ENCODE measurements at places on chromosomes 3 and 15.
A peak's percentile ranks its signal among the peaks of the same experiment; 100 is the strongest.

DNA sequence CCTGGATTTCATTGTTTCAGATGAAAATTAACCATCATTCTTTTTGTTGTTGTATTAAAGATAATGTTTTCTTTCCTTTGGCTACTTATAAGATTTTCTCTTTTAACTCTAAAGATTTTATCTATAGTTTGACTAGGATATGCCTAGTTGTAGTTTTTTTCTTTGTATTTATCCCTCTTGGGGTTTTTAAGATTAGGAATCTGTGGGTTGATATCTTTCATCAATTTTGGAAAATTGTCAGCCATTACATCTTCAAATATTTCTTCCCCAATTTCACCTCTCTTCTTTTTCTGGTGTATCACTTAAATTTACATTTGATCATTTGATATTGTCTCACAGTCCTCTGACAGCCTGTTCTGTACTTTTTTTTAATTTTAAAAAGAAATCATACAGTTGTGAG, 32.5 kb upstream of the LIMD1 start:
- DNase-seq = no peak

DNA sequence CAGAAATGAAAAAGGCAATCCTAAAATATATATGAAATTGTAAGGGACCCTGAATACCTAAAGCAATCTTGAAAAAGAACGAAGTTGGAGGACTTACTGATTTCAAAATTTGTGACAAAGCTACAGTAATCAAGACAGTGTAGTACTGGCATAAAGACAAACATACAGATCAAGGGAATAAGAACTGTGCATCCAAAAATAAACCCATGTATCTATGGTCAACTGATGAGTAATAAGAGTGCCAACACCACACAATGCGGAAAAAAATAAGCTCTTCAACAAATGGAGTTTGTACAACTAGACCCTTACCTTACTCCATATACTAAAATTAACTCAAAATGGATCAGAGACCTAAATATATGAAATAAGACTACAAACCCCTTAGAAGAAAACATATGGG, 29.6 kb downstream of the GSK3B start:
- DNase-seq = no peak

- DNase-seq = no peak
Observed at GRCh38 chr3:179056326-179056725, 15.3 kb downstream of the ZMAT3 start.

DNA sequence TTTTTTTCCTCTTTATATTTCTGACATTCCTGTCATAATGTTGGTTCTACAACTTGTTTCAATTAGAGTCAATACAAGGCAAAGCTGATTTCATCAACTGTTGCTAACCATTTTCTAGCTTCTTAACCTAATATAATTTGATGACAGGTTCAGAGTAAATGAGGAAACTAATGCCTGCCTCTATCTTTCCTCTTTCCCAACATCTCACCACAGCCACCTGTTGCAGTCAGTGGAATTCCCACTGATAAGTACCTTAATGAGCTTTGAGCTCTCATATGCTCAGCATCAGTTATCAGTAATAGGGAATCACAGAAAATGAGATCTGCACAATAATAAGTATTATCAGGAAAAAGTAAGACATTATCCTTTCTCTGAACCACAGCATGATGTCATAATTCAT, 241.9 kb downstream of the MEIS2 start:
- no peak for DNase-seq

- DNase-seq = peak; percentile 20
Observed at GRCh38 chr3:146337991-146338390, 87.1 kb upstream of the PLSCR4 start.

- no peak for DNase-seq
Observed at GRCh38 chr3:14646589-14647413, 4.8 kb upstream of the CCDC174 start.
